ENCODE measurements at places on chromosomes 12 and 14.

DNA sequence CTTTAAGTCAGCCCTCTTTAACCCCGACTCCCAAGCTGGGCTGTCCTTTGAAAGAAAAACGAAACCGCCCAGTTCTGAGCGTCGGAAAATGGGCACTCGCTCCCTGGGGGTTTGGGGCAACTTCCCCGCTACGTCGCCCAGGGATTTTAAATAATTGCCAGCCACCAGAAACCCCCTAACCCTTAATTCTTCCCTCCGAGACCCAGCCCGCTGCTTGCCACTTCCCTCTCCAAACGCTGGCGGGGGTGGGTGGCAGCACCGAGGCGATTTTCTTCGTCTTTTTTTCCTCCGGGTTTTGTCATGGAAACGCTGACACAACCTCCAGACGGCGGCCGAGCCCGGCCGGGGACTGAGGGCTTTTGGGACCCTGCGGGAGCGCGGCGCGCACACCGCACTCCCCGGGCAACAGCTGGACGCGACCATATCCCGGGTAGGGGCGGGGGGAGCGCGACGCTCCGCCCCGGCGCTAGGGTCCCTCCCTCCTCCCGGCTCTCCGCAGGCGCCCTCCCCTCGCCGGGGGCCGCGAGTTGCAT, at the start of gene CHST11:
Gene CHST11 (plus strand): TSS at position 532 of the 533 bp plus-strand sequence.
- DNase-seq = peak; percentile 49

DNA sequence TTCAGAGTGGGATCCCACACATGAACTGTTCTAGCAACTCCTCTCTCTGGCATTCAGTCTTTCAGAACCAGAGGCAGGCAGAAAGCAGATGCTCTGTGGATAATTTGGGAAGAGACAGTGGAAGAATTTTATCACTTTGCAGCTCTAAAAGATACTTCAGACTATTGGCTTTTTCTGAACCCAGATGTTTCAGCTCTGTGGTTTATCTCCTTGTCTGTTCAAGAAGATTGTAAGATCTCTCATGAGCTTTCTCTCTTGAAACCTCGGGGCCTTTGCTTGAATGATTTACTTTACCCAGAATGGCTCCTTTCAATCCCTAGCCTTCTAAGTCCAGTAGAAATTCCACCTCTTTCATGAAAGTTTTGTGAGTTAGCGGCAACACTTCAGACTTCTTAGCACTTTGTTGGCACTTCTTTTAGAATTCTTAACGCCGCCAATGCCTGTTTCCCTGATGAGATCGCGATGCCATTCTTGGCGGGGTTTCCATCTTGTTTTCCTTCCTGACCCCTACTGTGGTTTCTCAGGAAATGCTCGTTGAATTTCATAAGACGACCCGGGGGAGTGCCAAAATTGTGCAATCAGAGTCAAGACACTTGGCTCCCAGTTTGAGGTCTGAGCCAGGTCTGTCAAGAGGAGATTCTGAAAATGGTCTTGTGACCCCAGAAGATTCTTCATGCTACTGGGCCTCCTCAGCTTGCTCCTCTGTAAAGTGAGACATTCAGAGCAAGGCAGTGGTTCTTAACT, 107.0 kb upstream of the PRICKLE1 start:
- DNase-seq = no peak

DNA sequence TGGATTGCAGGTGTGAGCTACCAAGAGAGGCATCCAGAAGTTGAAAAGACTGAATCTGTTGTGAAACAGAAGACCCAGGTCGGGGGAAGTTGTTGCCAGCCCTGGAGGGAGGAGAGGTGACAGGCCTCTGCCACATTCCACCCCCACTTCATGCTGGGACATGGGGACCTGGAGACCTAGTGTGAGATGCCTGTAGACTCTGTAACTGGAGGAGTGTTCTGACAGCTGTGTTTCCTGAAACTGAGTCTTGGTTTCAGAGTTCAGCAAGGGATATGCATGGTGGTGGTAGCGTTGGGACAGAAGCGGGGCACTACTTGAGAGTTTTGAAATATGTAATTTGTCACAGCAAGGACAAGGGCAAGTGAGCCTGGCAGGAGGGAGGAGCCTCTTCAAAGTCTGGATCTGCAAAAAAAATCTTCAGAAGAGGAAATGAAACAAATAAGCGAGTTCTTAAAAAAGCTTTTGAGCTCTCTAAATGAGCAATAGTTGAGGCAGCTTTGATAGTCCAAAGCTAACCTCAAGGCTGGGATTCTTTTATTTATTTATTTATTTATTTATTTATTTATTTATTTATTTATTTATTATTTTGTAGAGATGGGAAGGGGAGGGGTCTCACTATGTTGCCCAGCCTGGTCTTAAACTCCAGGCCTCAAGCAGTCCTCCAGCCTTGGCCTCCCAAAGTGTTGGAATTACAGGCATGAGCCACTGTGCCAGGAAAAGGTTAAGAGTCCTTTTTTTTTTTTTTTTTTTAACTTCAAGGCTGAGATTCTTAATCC, 58.9 kb upstream of the EEA1 start:
- no peak for DNase-seq

GRCh38 chr14:99968191-99968920, 96.9 kb upstream of the EVL start:
- no peak for DNase-seq

- no peak for DNase-seq
Observed at GRCh38 chr14:39038542-39038941, 64.5 kb downstream of the SEC23A start.

DNA sequence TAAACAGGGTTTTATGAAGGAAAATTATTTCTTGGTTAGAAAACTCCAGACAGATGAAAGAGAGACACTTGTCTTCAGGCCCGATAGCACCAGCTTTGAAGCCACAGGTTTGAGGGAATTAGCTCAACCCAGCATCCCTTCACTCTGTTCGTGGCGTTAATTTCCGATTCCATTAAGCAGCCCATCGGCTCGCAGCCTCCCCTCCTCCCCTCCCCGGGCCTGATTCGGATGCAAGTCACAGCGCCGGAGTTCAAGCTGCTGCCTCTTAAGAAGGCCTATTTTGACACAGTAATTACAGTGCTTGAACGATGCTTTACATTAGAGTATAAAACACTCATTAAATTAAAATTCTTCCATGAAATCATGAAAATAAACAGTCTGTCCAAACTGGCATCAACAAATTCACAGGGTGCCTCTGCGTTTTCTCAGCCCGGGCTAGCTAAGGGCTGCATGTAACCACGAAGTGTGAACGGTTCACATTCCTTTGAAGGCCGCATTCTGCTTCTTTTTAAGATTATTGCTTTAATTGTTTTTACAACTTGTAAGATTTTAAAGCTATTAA, 145.8 kb downstream of the DICER1 start:
- no peak for DNase-seq

GRCh38 chr14:64880221-64881121, 764 bp upstream of the SPTB start:
- DNase-seq = peak; percentile 26

DNA sequence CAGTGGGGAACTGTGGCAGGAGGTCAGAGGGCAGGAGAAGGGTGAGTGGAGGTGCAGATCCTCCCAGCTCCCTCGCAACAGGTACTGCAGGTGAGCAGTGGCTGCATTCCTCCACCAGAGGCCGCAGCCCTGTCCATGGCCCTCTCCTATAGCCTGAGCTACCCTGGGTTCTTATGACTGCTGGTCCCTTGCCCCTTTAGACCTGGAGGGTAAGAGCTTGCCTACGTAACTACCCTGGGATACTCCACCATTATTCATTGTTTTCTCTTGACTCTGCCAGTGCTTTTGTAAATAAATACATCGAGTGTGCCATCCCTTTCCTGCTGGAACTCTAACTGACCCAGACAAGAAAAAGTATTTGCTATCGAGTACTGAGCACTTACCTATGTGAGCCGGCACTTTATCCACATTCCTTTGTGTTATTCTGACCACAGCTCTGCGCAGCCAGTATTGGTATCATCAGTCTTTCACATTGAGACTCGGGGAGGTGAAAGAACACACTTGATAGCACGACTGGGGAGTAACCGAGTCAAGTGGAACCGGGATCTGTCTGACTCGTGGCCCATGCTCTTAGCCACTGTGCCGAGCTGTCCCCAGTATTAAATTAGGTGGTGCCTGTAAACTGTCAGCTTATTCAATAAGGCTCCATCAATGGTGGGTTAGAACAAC, 38.5 kb downstream of the LTBP2 start:
- DNase-seq = no peak

DNA sequence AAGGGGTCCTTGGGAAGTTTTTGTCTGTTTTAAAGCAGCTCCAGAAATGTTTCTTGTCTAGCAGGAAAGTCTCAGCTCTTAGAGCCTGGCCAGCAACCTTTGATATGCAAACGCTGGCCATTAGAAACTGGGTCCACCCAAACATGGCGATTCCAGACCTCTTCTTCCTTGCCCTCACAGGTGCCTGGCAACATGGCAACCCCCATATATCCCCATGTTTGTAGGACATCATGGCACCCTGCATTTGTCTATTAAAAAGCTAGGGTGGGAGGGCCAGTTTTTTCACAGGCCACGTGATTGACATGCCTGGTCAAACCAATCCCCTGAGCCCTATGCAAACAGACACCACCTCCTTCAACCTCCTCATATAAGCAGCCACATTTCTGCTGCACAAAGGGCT, 848.7 kb upstream of the FOXG1 start:
- no peak for DNase-seq

- no peak for DNase-seq
Observed at GRCh38 chr12:2922329-2922728, 31.6 kb downstream of the TULP3 start.

GRCh38 chr12:94962670-94963069, 40.8 kb downstream of the NDUFA12 start:
- DNase-seq = no peak

- DNase-seq = no peak
Observed at GRCh38 chr12:120292411-120292660, 633 bp upstream of the RNU4-2 start.

DNA sequence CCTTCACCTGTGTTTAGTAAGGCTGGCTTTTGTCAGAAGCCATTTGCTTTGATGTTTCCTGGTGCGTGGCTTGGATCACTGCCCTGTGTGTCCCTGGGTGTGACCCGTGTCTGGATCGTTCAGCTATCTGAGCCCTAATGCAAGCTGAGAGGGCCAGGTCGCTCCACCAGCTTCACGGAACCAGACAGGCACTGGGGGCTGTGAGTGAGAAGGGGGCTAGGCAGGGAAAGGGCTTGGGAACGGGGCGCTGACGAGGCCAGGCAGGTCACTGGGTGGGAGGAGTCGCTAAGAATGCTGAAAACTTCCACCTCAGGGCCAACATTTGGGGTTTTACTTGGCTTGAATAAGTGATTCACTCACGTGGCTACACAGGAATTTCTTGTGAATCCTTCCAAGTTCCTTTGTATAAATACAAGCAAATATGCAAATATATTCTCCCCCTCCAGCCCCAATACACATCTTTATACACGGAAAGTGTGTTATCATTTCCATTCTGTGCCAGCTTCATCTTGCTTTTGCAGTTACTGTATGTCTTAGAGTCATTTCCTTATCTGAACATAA, 24.2 kb upstream of the MMP17 start:
- no peak for DNase-seq

GRCh38 chr12:11581179-11581755, 68.2 kb upstream of the ETV6 start:
- peak; percentile 28 for DNase-seq

- no peak for DNase-seq
Observed at GRCh38 chr12:131315601-131316000, 361.9 kb downstream of the ADGRD1 start.

- DNase-seq = no peak
Observed at GRCh38 chr12:111085096-111085495, 164.7 kb upstream of the MYL2 start.

DNA sequence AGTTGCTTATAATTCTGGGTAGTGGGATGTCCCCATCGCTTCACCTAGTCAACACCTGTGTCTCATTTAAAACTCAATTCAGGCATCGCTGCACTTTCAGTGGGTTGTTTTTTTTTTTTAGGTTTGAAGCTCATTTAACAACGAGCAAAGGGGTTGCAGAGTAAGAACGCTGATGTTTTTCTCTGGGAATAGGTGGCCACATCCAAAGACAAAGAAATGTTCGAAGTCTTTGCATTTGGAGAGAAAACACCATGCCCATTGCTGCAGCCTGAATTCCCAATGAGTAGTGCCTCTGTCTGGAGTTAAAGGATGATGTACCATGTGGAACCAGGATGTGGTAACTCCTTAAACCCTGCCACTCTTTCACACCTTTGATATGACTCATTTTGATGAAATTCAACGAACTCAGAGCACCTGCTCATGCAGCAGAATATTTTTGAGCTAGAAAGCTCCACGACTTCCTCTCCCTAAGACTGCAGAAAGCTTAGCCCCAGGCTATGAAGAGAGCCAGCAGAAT, 35.1 kb upstream of the BATF start:
- DNase-seq = no peak

DNA sequence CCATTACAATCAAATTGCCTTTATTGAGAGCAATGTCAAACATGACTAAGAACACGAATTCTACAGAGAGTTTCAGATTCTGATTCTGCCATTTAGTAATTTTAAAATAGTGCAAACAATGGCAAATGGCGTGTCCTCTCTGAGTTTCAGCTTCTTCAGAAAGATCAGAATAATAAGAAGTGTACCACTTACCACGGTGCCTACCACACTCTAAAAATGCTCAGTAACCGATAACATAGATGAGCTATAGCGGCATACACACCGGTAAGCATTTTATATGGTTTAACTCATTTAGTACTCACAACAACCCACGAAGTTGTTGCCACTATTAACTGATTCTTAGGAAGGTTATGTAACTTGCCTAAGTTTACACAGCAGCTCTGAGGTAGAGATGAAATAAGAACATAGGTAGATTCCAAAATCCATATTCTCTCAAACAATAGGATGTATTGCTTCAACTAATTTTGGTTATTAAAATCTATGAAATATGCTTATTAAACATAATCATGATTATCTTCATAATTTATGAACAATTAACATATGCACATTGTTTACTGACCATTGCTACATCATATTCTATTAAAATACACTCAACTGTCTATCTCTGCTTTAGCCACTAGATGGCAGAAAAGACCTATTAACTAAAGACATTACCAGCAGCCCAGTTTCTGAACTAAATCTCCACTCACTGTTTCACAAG, 38.3 kb downstream of the SLC6A15 start:
- DNase-seq = no peak

GRCh38 chr12:49750027-49750995, 9.0 kb downstream of the TMBIM6 start:
- no peak for DNase-seq

GRCh38 chr12:12612358-12612757, 682 bp downstream of the CREBL2 start:
- no peak for DNase-seq

DNA sequence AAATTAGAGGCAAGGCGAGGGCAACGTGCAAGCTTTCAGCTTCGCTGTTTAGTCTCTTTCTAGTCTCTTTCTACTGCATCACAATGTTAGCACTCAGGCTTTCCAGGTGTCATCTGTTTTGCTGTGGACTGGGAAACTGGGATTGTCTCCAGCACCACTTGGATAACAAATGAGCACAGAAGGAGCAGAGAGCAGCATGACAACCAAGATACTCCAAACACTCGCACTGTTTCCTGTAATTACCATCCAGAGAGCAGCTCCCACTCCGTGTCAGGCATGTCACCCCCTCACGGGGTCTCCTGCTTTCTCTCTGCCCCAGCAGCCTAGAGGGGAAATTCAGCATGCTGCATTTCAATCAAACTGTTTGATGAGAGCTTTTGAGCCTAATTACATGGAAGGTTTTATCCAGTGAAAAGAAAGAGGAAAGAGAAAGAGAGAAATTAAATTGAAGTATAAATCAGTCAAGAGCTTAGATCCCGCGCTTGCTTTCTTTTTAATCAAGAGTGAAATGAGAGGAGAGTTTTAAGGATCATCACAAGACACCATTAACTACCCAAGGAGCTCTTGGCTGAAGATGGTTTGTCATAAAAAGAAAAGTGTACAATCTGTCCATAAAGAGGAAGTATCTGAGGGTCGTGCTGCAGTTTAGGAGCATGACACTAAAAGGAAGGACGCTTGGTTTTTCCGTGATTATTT, 917.7 kb downstream of the DIO2 start:
- no peak for DNase-seq

GRCh38 chr12:16347391-16348298, at the start of gene MGST1:
Gene MGST1 (plus strand): TSS chr12:16347645. CDS start chr12:16354253, 6,608 bp downstream.
- no peak for DNase-seq

Data from stimulated activated CD8-positive, alpha-beta memory T cell treated with anti-CD3 and anti-CD28 coated beads, Interleukin-7, amount 100 ng/mL, for 1 hour (primary cell).